Activated T-helper 1 cell treated with anti-CD3 and anti-CD28 coated beads, Interleukin-2, amount 50 U/mL, for 16 hours (primary cell): ENCODE measurements at places on chromosomes 7 and 10.

GRCh38 chr7:151493083-151493482 lies 26.6 kb downstream of the RHEB start:
- no peak for DNase-seq

DNA sequence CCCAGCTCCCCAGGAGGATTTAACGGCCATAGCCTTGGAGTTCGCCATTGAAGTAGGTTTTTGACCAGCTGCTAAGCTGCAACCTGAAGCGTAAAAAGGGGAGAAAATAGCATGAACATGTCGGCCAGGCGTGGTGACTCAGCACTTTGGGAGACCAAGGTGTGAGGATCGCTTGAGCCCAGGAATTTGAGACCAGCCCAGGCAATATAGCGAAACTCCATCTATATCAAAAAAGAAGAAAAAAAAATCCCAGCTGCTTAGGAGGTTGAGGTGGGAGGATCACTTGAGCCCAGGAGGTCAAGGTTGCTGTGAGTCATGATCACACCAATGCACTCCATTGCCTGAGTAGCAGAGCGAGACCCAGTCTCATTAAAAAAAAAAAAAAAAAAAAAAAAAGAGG lies 32.2 kb upstream of the MCU start:
- no peak for DNase-seq

GRCh38 chr10:8052956-8053445 lies 1.5 kb upstream of the GATA3 start:
- DNase-seq, result no peak

DNA sequence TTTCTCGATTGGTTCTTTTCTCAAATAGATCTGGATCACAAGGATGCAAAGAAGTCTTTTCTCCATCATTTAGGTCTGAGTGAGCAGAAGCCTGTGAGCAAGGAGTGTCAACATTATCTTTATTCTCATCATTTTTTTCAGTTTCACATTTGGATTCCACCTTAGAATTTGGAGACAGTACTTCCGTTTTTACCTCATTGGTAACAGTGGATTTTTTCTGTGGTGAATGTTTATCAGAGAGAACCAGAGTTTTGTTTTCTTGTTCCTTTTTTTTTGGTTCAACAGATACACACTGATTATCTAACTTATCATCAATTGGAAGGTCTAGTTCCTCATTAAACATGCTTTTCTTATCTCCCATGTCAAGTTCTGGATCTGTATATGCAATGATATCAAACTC lies 151.3 kb downstream of the GALNT11 start:
- DNase-seq, result no peak

DNA sequence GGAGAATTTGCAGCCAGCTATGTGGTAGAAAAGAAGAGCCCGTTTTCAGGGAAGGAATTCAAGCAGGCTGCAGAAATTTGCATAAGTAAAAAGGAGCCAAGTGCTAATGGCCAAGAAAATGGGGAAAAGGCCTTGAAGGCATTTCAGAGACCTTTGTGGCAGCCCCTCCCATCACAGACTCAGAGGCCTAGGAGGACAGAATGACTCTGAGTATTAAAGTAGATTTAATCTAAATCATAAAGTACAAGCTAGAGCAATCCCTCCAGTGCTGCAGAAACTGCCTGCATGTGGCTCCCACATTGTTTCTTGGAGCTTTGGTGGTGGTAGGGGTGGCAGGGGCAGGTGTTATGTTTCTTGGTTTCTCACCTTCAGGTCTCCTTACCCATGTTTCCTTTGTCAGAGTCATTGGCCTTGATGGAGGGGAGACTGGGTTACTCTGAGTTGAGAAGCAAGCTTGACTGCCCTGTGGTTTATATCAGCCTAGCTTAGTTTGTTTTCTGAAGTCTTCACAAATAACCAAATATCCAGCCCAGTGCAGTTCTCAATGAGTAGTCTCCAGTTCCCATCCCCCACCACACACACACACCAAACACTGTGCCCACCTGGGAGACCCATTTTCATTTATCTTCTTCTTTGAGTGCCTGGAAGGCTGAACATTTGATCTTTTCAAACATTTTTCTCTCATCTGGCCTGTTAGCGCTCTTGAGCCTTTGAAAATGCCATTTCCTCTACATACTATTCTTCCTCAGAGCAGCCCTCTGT lies 34.5 kb downstream of the ITPRIP start:
- no peak for DNase-seq

DNA sequence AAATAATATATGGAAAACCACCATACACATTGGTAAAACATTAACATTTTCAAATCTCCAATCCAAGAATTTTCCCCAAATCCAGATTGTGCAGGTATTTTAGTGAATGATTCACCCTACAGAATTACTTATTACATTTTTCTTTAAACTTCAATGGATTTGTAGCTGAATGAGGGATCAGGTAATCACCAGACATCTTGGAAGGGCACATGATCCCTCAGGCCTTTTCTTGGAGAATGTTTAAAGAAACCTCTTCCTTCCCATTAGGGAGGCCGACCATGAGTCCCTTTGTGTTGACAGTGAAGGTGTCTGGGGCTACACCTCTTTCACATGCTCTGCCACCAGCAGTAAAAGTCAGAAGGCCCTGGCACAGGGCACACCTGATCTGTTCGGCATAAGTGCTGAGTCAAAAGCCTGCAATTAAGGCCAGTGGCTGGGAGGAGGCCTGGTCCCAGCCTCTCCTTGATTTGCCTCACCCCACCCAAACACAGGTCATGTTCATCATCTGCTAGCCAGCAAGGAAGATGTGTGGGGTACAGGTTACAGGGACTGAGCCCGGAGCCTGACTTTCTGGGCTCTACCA lies 207.7 kb downstream of the SNX10 start:
- DNase-seq, result no peak

DNA sequence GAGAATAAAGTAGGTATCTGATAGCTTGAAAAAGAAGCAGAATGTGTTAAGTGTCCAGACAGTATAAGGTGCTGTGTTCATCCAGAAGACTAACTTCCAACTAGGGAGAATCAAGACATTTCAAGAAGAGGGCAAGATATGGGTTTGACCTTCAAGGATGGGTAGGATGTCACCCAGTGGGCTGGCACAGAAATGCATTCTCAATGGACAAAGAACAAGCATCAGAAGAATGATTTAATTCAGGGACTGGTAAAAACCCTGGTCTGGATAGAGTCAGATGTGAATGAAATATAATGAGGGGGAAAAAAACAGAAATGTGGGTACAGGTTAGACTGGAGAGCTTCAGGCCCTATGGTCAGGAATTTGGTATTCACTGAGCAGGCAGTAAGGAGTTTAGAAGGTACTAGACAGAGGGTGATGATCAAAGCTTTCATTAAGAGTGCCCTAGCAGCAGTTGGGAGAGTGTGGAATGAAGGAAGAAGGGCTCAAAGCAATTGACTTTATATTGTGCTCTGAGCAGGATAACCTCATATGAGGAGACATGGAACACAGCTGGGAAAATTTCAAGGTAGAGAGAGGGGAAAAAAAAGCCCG lies 180.7 kb upstream of the ANK3 start:
- no peak for DNase-seq

- no peak for DNase-seq
Measured at GRCh38 chr10:116689744-116690143, 52.6 kb downstream of the HSPA12A start.

- DNase-seq, result no peak
Measured at GRCh38 chr10:96743988-96744585, 23.8 kb upstream of the PIK3AP1 start.

DNA sequence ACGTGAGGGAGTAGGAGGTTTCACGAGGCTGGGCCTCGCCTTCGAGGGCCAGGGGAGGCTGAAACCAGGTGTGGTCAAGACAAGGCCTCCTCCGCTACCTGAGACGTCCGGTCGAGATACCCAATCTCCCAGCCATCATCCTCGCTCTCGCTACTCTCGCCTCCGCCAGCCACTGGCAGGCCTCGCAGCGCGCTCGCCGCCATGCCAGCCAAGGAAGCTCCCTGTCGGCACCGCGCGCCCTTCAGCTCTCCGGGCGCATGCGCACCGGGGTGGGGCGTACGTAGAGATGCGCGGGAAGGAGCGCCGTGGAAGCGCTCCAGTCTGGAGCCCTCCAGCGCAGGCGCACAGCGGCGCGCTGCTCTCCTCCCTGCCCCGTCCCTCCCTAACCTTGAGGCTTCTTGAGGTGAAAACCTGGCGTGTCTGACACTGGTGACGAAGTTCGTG lies at the start of gene ASZ1:
Gene ASZ1 (minus strand): TSS at position 236 of the 444 bp plus-strand sequence. CDS start 33 bp downstream, at position 203.
- no peak for DNase-seq
